CD4-positive, alpha-beta T cell treated with Interleukin-21 for 1 hour (primary cell): ENCODE measurements at places on chromosomes 12 and 14.

- DNase-seq, result no peak
Observed at GRCh38 chr14:101155575-101155974, 252.1 kb upstream of the RTL1 start.

GRCh38 chr12:570435-570920, 92.8 kb downstream of the NINJ2 start:
- no peak for DNase-seq

- DNase-seq, result no peak
Observed at GRCh38 chr14:103772078-103772712, 56.6 kb downstream of the ZFYVE21 start.

- no peak for DNase-seq
Observed at GRCh38 chr12:23634344-23634743, 315.1 kb downstream of the SOX5 start.

DNA sequence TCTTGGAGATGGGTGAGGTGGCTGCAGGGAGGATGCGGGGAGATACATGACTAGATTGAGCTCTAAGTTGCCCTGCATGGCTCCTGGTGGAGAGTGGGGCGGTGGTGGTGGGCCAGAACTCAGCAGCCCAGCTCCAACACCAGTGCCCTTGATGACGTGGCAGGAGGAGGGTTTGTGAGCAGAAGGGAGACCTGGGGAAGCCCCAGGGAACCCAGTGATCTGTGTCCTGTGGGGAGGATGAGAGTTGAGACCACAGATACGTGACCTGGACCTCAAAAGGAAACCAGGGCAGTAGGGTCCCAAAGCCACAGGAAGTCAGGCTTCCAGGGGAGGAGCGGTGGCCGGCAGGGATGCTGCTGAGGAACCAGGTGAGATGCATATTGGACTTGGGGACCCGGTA, 989.1 kb upstream of the TMEM132C start:
- no peak for DNase-seq

DNA sequence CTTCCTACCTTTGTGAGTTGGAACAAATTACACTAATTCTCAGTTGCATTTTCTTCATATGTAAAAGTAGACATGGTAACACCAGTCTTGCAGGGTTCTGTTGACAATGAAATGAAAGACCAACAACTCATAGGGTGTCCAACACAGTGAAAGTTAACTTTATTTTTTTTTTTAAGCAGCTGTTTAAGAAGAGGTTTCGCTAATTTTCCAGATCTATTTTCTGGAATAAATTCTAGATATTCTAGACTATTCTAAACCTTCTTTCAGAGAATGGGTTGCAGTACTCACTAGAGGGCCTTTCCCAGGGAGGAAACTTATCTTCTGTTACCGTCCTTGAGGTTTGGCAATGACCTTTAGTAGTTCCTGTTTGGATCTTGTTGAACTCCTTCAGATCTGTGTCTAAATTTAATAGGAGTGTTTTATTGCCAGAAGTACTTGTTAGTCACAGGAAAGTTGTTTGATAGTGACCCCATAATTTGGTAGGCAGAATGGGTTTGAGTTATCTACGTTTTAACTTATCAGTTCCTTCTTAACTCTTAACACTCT, 2.8 kb upstream of the ART4 start:
- DNase-seq, result no peak

- DNase-seq, result no peak
Observed at GRCh38 chr12:91817517-91817916, 328.1 kb downstream of the BTG1 start.

DNA sequence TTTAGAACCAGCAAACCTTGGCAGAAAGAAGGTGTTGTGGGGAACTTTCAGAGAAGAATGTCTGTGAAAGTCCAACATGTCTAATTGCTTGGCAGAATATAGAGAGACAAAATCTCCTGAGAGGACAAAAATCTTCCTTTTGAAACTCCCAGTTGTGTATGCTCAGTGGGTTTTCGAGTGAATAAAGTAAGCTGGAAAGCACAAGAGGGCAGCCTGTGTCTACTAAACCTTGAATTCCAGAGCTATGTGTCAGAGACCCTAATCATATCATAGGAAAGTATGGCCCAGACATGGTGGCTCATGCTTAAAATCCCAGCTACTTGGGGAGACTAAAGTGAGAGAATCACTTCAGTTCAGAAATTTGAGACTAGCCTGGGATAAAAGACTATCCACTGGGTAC, 661.2 kb downstream of the SLC16A7 start:
- no peak for DNase-seq

DNA sequence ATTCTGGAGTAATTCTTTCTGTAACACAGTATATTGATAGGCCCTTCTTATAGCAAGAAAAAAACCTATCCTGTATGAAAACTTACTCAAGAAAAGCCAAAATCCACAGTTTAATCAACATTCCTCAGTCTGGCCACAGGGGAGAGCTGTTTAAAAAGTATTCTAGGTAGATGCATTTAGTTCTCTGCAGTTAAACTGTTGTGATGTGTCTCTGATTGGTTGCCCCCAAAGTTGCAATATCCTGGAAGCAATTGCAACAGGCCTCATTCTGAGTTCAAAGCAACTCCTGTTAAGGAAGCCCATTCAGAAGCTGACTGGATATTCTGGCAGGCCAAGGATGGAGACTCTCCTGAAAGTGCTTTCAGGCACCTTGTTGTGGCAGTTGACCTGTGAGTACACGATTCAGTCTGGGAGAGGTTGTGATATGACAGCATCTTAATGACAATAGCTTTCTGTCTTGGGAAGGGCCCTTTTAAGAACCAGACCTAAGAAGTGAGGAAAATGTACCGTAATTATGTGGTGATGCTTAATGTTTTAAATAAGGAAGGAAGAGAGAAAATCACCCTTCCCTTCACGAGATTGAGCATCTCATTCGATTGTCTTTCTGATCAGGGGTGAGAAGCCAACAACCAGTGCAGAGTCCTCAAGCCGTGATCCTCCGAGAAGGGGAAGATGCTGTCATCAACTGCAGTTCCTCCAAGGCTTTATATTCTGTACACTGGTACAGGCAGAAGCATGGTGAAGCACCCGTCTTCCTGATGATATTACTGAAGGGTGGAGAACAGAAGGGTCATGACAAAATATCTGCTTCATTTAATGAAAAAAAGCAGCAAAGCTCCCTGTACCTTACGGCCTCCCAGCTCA, 420.7 kb downstream of the DAD1 start:
- peak; percentile 37 for DNase-seq

DNA sequence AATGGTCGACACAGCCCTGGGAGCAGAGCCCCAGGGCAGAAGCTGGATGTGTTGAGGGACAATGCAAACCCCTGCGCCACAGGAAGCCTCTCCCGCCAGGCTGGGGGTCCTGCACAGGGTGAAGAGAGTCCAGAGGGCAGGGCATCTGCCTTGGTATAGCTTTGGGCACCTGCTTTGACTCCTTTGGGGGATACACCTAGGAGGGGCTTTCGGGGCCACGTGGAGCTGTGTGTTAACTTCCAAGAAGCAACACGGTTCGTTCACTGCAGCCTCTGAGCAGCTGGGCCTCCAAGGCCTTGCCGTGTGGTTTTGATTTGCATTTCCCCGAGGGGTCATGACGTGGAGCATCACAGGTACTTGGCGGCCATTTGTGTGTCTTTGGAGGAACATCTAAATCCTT, 5.8 kb upstream of the PUS1 start:
- DNase-seq, result no peak

GRCh38 chr14:98651037-98651436, 621.0 kb downstream of the BCL11B start:
- no peak for DNase-seq

DNA sequence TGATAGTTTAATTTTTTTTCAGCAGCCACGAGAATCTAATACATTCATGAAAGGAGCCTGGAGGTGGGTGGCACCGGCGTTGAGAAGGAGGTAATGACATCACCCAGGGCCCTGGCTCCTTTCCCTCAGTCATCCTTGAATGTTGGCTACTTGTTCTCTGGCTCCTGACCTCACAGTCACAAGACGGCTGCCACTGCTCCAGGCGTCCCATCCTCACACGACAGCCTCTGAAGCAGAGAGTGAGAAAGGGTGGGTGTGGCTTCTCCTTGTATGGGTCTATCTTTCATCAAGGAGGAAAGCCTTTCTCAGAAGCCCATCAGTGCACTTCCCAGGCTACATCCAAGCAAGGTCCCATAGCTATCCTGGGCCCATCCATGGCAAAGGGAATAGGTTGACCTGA, 207.6 kb upstream of the C14orf180 start:
- DNase-seq, result no peak

DNA sequence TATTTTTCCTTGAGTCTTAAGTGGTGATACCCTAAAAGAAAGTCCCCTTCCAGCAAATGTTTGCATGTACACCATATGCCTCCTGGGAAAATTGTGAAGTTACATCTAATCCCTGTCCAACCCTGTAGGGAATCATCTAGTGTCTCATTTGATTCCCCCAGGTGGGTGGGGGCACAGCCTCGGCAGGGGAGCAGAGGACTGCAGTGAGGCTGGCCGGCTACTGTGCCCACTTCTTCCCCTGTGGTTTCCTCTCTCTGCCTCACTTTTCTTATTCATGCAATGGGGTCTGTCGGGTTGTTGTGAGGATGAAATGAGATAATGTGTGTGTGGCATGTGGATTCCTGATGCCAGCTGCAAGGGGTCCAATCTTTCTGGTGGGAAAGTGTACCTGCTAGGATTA, 6.0 kb downstream of the PAPLN start:
- DNase-seq, result no peak

DNA sequence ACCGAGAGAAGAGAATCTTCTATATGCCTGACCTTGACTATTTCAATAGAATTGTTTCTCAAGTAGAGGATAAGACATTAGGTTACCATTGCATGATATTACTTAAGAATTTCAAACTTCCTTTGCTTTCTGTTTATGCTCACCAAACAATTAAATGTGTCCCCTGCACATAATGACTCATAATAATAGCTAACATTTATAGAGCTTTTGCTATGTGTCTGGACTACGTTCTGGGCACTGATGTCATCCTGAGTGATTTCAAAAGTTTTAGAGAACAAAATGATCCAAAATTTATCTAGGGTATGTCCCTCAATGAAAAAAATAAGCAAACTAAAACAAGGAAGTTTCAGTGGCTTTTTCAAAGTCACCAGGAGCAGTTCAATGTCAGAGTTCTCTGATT, 38.8 kb downstream of the SLC15A5 start:
- DNase-seq, result no peak

DNA sequence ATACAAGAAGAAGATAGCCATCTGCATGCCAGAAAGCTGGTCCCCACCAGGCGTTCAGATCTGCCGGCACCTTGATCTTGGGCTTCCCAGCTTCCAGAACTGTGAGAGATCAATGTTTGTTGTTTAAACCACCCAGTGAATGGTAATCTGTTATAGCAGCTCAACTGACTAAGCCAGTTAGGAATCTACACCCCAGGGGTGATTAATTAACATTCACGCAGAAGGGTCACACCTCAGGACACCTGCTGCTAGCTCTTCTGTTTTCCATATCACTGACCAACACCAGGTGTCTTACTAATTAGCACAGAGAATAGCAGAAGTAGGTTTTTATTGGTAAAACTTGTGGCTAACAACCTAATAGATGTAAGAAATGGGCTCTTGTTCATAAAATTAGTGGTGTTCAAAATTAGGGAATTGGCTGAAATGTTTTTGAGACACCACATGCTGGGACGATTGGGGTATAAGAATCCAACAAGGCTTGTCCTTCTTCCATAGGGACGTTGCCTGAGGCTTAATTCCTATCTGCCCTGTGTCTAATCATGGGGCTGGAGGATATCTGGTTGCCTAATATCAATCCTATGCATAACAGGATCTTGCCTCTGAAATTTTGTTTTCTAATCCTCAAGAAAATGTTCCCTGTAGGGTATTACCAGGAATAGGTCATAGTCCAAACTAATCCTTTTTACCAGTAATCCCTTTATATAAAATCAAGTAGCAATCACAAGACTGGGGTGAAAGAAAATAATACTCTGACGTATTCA, 42.0 kb upstream of the CHST11 start:
- DNase-seq, result no peak

- DNase-seq, result no peak
Observed at GRCh38 chr14:33686856-33687255, 264.0 kb downstream of the EGLN3 start.

DNA sequence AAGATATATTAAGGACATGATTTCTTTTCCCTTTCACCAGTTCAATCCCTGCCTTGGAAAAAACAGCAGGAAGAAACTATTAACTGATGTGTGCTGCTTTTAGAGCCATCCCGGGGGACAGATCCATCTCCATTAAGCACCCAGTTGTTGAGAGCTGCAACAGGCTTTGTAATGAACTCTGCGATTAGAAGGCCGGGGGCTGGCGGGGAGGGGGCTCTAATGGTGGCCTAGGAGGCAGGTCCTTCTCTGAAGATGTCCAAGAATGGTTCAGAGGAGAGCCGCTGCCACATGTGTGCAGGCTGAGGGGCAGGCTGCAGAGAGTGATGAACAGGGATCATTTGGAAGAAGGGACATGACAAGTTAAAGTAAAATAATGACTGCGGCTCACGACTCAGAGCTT, 67.8 kb downstream of the GALNT8 start:
- DNase-seq, result no peak

DNA sequence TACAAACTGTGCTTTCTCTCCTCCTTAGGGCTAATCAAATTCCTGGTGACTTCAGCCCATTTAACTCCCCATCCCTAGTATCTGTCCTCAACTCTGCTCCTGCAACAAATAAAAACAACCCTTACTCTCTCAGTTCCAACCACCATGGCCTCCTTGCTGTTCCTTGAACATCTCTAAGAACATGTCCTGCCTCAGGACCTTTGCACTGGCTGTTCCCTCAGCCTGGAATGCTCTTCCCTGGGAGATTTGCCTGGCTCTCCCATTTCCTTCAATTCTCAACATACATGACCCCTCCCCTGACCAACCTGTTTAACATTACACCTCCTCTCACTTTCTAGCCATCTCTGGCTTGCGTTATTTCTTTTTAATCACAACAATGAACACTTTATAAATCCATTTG, 170.5 kb downstream of the PTPN11 start:
- DNase-seq, result no peak

DNA sequence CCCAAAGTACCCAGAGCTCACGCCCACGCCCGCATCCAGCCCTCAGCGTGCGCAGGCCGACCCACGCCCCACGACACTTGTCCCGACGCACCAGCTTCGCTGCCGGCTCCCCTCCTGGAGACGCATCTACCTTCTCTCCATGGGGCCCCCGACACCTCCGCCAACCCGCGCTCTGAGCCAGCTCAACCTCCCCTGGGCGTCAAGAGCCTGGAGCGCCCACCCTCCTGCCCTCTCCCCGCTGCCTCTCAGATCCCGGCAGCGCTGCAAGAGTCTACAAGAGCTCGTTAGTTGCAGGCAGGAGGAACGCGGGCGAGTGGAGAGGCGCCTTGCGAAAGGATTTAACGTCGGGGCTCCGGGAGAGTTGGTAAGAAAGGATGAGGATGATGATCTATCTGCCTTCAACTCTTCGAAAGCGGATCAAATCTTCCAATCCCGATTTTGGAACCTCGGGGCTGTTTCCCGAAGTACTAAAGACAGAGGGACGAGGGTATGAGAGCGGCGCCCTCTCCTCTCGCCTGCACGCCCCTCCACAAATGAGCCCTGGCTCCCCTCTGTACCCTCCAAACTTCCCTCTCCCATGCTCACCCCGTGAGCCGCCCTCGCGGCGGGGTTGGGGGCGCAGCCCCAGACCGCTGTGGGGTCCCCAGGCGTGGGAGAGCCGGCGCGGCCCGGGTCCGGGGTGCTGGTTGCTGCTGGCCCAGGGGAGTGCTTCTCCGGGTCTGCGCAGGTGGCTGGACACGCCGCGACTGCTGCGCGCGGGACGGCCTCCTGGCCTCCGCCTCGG, 979 bp downstream of the LTBP2 start:
- no peak for DNase-seq

- no peak for DNase-seq
Observed at GRCh38 chr12:19316425-19316824, 122.9 kb upstream of the AEBP2 start.

- peak; percentile 42 for DNase-seq
Observed at GRCh38 chr12:47317175-47317915, 237.6 kb upstream of the AMIGO2 start.

GRCh38 chr12:75194250-75194649, 15.4 kb downstream of the KCNC2 start:
- no peak for DNase-seq
